ENCODE measurements at places on chromosomes 3 and 15.

GRCh38 chr3:73926360-73927202 is 301.8 kb upstream of the PDZRN3 start:
- no peak for DNase-seq

DNA sequence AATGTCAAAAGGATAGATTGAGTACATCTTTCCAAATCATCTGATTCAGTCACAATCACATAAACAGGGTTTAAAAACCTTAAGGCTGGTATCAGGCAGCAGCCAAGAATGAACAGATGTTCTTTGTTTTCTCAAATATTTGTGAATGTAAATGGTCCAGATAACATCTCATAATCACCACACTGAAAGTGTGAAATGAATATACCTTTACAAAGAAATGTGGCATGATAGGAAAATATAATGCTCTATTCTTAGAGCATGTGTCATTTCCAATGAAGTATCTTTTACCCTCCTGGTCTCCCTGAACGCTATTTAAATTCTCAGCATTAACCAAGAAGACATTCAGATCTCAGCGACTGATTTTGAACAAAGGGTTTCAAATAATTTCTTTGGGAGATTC is 8.8 kb upstream of the ACTC1 start:
- no peak for DNase-seq

DNA sequence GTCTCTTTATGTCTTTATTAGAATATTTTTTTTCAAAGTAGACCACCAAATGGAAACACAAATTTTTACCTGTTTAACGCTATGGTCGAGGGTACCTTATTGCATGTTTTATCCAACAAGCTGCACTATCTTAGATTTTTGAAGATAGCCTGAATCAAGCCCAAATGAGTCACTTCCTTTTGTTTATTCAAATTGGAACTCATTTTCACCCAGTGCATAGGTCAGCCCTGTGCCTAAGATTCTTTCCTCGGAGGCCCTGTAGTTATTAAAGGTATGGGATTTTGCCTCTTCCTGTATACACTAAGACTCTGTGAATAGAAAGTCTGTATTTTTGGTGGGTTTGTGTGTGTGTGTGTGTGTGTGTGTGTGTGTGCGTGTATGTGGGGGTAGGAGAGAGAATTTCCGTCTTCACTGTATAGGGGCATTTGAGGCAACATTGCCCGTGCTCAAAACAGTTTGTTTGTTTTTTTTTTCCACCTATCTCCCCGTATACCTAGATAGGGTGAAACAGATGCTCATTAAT is 358.0 kb upstream of the CADM2 start:
- DNase-seq, result no peak

DNA sequence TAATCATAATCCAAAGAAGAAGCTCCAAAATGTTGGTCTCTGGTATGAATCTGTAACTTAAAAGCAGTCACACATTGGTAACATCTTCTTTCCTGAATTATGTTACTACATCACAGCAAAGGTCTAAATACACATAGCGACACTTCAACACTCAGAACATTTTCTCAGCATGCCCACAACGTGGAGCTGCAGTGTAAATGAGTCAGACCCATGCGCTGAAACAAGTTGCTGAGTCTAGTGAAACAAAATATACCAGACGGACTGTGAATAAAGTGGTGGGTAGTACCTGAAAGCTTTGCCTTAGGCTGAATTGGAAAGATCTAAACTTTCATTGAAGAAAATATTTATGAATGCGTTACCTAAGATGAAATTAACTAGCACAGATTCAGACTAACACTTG is 33.2 kb upstream of the GOLGA8B start:
- DNase-seq, result no peak

GRCh38 chr15:52349052-52349700 is 53.6 kb upstream of the MYO5C start:
- no peak for DNase-seq

DNA sequence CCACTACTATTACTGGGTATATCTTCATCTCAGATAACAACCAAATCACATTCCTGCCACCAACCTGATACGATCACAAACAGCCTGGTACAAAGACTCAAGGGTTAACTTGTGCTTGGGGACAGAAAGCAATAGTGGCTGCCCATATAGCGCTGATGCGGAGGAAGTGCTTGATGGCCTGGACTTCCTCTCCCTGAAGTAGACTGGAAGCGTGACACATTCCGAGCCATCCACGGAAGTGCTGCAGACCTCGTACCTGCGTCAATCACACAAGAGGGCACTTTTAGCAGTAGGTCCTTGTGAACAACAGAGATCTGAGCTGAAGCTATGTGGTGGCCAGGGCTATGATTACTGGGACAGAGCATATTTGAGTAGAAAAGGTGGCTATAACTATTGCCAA is 17.3 kb upstream of the C3orf62 start:
- DNase-seq, result no peak

GRCh38 chr15:53759411-53759931 is at the start of gene WDR72:
TSS of gene WDR72 (minus strand) at chr15:53759663. CDS start at chr15:53733149, 26,514 bp downstream.
- DNase-seq, result peak; percentile 68

- DNase-seq, result no peak
Measured at GRCh38 chr15:42547918-42548248, 710 bp downstream of the LRRC57 start.

GRCh38 chr3:123696808-123697207 is 112.0 kb upstream of the HACD2 start:
- DNase-seq, result no peak

- peak; percentile 79 for DNase-seq
Measured at GRCh38 chr3:134464064-134464688, 21.6 kb downstream of the ANAPC13 start.

DNA sequence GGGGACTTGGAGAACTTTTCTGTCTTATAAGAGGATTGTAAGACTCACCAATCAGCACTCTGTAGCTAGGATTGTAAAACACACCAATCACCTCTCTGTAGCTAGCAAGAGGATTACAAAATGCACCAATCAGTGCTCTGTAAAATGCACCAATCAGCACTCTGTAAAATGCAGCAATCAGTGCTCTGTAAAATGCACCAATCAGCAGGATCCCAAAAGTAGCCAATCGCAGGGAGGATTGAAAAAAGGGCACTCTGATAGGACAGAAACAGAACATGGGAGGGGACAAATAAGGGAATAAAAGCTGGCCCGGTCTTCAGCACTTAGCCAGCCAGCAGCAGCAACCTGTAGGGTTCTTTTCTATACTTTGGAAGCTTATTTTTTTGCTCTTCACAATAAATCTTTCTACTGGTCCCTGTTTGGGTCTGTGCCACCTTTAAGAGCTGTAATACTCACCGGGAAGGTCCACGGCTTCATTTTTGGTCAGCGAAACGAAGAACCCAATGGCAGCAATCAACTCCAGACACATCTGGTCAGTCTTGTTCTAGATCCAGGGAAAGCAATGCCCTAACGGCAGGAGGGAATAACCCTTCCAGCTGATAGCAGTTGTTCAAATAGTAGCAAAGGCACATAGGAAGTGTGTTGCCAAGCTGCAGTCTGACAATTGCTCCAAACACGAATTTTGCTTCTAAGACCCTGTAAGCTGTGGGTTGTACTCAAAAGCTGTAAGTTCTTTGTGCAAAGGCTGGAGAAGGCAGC is 135.6 kb downstream of the TJP1 start:
- no peak for DNase-seq

DNA sequence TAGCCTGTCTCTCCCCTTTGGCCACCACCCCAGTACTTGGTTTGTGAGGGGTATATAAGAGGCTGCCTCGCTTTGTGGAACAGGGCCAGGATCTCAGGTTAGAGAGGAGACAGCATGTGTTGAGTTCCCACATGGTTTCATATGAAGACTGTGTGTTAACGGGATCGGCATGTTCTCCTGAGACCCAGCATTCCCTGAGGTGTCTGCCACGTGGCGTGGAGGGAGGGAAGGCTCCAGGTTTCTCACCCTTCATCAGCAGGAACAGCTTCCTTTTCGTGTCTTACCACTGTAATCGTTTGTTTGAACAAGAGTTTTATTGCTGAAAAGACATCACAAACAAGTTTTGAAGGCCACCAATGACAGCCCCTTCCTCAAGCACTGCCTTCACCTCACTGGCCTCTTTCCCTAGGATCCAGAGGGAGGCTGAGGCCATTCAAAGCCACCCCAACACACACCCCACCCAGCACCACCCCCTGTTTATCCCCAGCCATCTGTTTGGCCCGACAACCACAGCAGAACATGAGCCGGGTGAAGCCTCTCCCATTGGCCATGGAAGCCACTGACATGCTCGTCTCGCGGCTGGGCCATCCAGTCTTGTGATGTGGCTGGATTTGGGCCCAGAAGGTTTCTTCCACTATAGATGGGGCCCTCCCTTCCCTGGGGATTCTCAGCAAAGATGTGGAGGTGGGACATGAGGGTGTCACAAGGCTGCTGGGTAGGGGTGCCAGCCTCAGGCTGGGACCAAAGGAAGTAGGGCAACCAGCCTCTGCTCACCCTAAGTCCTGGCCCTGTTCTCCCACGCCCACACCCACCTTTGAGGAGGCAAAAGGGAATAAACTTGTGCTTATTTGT is 10.0 kb downstream of the BHLHE40 start:
- DNase-seq, result no peak

GRCh38 chr3:161549261-161549660 is 52.7 kb downstream of the OTOL1 start:
- no peak for DNase-seq

DNA sequence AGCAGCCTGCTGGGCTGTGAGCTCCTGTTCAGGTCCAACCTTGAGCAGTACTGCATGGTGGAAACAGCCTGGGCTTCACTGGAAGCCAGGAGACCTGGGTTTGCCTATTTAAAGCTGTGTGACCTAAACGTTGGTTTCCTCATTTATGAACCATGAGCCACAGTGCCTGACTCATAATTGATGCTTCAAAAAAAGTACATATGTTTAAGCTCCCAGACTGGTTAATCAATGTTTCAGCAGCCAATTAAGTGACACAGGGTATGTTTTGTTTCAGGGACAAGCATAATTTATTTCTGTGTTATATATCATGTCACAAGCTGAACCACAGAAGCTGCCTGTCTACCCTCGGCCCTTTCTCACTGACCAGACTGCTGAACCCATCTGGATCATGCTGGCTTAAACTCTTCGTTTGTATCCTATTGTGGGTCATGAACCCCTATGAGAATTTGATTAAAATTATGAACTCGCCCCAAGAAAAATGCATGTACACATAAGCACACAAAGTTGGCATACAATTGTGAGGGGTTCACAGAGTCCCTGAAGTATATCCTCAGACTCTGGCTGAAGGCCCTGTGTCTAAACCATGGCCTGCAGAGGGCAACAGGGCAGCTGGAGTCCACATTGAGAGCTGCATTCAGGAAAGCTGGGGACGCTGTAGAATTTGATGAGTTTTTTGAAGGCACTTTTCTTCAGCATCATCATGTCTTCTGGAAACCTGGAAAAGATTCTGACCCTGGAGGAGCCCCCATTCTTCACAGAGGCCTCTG is 23.7 kb downstream of the HDC start:
- DNase-seq, result no peak

- peak; percentile 15 for DNase-seq
Measured at GRCh38 chr15:39976291-39977274, 42.7 kb downstream of the EIF2AK4 start.

GRCh38 chr3:160286231-160286630 is 61.0 kb downstream of the C3orf80 start:
- DNase-seq, result no peak

DNA sequence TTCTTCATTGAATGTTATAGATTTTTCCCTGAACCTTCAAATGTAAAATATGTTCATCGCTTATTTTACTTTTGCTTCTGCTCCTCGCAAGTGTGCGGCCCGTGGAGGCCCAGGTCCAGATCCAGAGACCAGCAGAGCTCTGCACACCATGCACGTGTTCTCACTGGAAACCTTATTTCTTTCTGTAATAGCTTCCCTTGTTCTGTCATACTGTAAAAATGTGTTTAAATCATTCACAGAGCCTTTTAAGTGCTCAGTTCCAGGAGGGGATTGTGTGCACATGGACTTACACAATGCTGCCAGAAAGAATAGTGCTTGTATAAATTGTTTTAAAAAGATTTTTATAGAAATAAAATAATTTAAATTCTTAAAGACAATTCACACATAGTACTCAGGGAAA is 359.3 kb downstream of the GABRG3 start:
- DNase-seq, result no peak

DNA sequence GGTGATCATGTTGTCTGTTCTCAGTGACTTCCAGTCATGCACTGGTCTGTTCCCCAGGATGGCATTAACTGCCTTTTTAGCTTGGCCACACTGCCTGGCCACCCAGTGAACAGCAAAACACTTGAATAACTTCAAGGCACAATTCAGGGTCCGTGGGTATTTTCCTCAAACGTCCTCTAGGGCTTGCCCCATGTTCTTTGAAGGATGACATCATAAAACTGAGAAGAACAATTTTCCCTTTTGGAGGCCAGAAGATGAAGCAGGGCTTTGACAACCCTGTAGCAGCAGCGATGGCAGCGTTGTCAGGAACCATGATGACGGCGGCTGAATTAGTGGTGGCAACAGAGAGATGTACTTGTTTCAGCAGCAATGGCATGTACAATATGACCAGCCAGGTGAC is 465.9 kb upstream of the ONECUT1 start:
- DNase-seq, result no peak

DNA sequence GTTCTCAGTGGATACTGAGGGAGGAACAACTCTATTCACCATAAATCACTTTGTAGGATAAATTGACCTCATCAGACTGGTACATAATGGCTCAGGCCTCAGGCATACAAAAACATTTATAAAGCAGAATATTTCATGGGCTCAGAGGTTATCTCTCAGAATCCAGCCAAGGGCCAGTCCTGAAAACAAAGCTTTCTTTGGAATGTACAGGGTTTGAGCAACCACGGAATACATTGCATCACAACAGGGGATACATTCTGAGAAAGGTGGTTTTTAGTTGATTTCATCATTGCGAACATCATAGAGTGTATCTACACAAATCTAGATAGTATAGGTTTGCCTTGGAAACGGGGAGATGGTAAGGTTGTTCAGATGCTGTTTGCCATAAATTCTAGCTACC is 33.4 kb upstream of the CTDSPL2 start:
- DNase-seq, result no peak

- DNase-seq, result no peak
Measured at GRCh38 chr3:57949785-57950615, 58.2 kb upstream of the FLNB start.

GRCh38 chr3:15983693-15984092 is 185.9 kb upstream of the ANKRD28 start:
- DNase-seq, result no peak

GRCh38 chr15:85404176-85404917 is 23.9 kb downstream of the AKAP13 start:
- no peak for DNase-seq
